ENCODE measurements at places on chromosomes 5 and 9.

DNA sequence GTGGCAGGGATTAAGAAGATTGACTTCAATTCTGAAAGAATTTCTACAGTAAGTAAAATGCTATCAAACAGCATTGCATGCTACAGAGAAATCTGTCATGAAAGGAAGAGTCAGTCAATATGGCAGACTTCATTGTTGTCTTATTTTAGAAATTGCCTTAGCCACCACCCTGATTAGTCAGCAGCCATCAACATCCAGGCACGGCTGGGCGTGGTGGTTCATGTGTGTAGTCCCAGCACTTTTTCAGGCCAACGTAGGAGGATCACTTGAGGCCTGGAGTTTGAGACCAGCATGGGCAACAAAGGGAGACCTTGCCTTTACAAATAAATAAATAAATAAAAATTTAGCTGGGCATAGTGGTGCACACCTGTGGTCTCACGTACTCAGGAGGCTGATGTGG, 46.6 kb downstream of the RMI1 start:
- no peak for DNase-seq

- DNase-seq: no peak
Measured at GRCh38 chr9:28542928-28543327, 969.6 kb upstream of the C9orf72 start.

- peak; percentile 51 for DNase-seq
Measured at GRCh38 chr5:150155258-150156026, at the start of gene PDGFRB. TSS of gene PDGFRB (minus strand) at chr5:150155845. CDS start at chr5:150137047, 18,798 bp downstream.

- no peak for DNase-seq
Measured at GRCh38 chr9:96057155-96057554, 181.7 kb downstream of the ERCC6L2 start.

- no peak for DNase-seq
Measured at GRCh38 chr5:149790276-149790675, 60.2 kb downstream of the PPARGC1B start.

- peak; percentile 20 for DNase-seq
Measured at GRCh38 chr5:138354926-138355378, 2.5 kb downstream of the KDM3B start.

GRCh38 chr5:25387953-25388352, 743.2 kb upstream of the CDH10 start:
- DNase-seq: no peak

DNA sequence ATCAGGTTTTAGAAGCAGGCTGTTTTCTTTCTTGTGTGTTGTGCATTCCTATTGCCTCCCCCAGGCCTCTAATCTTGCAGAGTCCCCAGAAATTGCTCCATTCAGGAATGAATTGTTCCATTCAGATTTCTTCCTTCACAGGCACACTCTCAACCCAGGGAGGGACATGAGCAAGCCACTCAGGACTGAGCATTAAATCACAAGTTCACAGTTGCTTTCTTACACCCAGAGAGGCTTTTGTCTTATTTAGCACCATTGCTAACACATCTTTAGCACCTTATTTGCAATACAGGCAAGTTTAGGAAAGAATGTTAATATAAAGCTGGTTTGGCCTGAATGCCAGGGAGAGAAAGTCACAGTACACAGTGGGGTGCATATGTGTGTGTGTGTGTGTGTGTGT, 221.4 kb downstream of the RAB3C start:
- no peak for DNase-seq

- no peak for DNase-seq
Measured at GRCh38 chr9:17625644-17626388, 47.0 kb downstream of the SH3GL2 start.

DNA sequence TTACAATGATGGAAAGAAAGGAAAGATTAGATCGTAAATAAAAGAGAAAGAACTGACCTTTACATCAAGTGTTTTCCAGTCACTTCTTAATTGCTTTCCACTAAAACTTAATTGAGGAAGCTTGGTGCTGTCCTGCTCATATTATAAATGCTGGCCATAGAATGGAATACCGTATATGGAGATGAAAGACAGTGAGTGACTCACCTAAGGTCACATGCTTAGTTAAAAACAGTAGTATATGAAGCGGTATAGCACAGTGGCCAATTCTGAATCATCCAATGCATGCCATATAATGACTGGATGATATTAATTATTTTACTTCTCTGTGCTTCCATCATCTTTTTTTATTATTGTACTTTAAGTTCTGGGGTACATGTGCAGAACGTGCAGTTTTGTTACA, 482.4 kb upstream of the SGCD start:
- no peak for DNase-seq

DNA sequence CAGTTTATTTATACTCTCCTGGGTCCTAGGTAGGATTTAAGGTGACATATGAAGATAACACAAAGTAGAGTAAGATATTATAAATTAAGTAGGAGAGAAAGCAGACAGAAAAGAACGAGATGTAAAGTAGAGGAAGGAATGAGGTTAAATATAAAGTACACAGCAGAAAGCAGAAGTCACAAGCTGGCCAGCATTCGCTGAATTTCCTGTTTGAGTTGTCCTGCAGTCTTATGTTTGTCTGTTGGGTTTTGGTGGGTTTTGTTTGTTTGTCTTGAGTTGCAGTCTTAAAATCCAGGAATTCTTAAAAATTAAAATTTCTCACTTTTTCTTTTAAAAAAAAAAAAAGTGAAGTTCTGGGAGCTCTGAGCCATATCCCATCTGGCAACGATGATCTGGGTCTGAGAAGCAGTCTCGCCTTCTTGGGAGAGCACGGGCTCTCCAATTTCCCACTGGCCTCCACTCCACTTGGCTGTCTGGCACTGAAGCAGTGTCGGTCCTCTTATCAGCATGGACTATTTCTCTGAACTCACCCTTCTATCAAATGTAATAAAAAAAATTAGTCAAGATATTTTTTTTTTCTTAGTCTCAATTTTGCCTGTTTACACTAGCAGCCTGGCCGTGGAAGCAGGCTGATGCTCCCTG, 2.0 kb downstream of the S100Z start:
- DNase-seq: no peak

GRCh38 chr9:92004045-92004392, 54.0 kb upstream of the ROR2 start:
- no peak for DNase-seq

- DNase-seq: no peak
Measured at GRCh38 chr5:116880601-116881000, 306.0 kb upstream of the SEMA6A start.

DNA sequence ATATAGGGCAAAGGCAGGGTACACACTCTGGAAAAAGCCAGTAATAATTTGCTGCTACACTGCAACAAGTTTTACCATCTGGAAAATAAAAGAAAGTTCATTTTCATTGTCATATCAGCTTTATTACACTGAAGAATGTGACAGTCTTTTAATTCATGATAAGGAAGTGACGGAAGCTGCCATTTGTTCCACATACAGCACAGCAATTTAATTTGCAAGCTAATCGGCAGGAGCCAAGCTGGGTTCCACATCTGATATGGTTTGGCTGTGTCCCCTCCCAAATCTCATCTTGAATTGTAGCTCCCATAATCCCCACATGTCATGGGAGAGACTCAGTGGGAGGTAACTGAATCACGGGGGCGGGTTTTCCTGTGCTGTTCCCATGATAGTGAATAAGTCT, 16.5 kb downstream of the PRELID2 start:
- DNase-seq: no peak

GRCh38 chr9:97786341-97786740, 66.7 kb upstream of the FOXE1 start:
- no peak for DNase-seq

- no peak for DNase-seq
Measured at GRCh38 chr9:26802921-26803320, 89.7 kb downstream of the CAAP1 start.

GRCh38 chr9:99850736-99851499, 29.2 kb downstream of the NR4A3 start:
- DNase-seq: no peak

- no peak for DNase-seq
Measured at GRCh38 chr5:11596185-11596584, 308.1 kb downstream of the CTNND2 start.

DNA sequence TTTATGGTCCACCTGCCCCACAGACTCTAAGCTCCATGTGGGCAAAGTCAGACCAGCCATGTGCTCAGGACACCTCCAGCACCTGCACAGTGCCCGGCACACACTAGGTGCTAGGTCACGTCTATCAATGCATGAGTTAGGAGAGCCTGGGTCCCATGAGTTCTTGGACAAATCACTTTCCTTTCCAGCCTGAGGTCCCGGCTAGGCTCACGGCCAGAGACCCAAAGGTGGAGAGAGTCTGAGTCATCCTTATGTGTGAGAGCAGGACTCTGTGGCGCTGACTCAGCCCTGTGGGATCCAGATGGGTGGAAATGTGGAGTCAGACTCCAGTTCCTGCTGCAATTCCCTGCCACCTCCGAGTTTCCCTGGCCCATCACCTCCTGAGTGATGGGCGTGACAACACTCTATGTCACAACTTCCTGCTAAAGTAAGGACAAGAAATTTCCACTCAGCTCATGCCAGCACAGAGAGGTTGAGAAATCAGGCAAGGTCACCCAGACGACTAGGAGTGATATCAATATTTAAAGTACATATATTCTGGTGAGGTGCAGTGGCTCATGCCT, 2.5 kb upstream of the ST6GALNAC4 start:
- DNase-seq: no peak

- no peak for DNase-seq
Measured at GRCh38 chr9:92598382-92598781, 62.6 kb upstream of the ECM2 start.

- DNase-seq: no peak
Measured at GRCh38 chr5:86482008-86482407, 135.7 kb upstream of the COX7C start.

- DNase-seq: no peak
Measured at GRCh38 chr9:121026768-121027167, 23.3 kb downstream of the C5 start.

DNA sequence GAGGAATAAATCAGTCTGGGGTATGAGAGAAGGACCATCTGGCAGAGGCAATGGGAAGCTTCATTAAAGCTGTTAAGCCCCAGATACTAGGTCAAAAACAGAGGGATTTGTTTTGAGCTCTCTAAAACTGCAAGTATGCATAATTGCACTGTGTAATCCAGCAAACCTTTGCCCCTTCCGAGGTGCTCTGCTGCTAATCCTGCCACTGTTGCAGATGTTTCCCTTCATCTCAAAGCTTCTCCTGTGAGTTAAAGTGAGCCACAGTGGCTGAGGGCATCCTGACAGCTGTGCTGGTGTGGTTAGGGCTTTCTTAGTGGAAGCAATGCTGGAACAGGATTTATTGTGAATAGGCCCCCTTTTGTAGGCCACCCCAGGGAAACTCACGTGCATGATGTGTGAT, 160.3 kb upstream of the TRPC7 start:
- DNase-seq: no peak

DNA sequence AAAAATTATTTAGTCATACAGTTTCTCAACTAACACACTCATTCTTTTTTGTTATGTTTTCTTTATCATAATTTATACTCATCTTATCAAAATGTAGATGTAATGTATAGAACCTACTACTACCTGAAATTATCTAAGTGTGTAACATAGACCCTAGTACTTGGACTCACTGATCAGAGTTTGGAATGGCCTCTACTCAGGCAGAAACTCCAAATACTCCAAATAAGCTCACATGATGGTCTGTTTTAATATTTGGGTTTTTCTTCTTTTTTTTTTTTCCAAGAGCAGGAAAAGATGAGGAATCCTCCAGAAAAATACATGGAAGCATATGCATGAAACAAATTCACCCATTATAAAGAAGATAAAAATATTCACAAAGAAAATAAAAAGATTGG, 126.3 kb downstream of the PDE4D start:
- no peak for DNase-seq

DNA sequence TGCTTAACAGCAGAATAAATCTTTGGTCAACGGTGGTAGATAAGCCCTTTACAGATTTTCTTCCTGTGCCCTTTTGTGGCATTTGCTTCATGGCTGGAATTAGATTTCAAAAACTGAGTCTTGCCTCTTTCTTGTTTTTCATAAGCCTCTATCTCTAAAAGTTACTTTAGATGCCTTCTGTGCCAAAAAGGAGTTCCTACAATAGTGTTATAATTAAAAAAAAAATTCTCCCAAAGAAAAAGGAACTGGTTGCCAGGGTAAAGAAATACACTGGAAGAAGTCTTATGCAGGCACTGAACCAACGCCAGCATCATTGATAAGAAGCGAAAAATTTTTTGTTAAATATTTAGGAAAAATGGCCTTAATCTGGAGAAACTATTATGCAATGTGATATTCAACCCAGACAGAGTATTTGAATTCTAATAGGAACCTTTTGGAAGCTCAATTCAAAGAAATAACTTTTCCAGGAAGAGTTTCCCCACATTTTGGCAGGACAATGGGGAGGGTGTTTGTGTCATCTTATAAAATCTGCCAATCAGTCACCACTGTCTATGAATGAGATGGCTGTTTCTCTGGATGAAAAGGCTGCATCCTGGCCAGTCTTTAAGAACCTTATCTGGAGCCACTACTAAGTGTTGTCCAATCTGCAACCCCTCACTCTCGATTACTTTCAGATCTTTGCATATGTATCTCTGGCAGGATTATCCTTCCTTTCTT, 608.1 kb downstream of the PDE4D start:
- DNase-seq: no peak

DNA sequence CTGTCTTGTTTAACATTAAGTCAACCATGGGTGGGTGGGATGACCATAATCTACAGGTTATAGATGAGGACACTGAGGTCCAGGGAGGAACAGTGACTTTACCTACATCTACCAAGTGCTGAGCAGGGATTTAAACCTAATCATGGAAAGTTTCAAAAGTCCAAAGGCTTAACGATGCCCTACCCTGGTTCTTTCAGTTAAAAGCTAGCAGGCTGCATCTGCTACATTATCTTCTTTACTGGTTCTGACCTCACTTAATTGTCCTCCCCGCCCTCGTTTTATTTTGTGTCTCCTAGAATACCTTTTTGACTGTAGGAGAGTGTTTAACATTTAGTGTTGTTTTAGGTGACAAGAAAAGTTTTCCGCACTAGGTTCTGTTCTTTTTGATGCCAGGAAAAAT, 735.2 kb downstream of the TLR4 start:
- no peak for DNase-seq

Data from effector CD8-positive, alpha-beta T cell (primary cell).